T-helper 9 cell (primary cell): ENCODE measurements at places on chromosomes 13 and 19.
A peak's percentile ranks its signal among the peaks of the same experiment; 100 is the strongest.

DNA sequence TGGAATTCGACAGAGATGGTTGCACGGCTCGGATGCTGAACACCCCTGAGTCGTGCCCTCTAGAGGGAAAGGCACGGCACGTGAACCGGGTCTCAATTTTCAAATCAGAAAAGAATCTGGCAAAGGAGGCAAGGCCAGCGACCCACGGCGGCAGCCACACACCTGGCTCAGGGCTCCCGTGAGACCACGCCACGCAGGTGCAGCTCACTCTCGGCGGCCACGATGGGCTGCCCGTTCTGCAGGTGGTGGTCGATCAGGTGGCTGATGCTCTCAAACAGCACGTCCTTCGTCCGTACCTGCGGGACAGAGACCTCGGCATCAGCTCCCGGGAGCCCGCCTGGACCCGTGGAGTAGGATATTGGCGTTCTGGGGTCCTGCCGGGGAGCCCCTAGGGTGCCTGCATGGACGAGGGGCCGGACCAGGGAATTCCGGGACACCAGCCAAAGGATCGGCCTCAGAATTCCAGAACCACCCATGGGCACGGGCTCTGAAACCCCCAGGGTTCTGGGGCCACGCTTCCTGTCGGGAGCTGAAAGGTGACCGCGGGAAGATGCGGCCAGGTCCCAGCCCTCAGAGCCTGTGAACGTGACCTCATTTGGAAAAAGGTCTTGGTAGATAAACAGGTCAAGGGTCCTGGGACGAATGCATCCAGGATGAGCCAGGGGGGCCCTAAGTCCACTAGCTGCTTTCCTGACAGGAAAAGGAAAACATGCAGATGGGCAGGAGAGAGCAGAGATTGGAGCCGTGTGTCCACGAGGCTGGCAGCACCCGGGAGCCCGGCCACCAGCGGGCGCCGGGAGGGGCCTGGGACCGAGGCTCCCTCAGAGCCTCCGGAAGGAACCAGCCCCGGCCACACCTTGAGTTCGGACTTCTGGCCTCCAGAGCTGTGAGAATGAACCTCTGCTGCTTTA, 10.1 kb upstream of the C2CD4C start:
- DNase-seq, result no peak

GRCh38 chr13:41960211-41960636, 685 bp downstream of the VWA8 start:
- no peak for DNase-seq

DNA sequence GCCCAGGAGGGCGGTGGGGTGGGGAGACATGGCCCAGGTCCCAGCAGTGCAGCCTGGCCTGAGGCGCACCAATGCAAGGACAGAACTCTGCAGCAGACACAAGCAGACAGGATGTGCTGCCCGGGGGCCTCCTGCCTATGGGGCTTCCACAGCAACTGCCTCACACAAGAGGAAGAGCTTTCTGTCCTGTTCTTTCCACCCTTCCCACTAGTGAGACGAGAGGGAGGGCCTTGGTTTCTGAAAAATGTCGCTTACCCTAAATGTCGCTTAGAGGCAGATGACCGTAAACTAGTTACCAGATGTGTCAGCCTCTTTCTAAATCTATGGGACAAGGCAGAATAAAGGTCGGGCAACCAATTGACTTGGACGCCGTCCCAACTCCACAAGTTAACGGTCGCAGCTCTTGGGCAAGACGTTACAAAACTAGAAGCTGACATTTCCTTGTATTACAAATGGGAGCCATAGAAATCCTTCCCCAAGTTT, at the start of gene LAIR1:
TSS of gene LAIR1 (minus strand) at position 157 of the 483 bp plus-strand sequence. CDS start at position 30, 127 bp downstream.
- peak; percentile 24 for DNase-seq

- DNase-seq, result no peak
Observed at GRCh38 chr13:82803341-82803740, 1078.9 kb downstream of the SLITRK1 start.

- DNase-seq, result no peak
Observed at GRCh38 chr13:42275098-42275471, 3.1 kb downstream of the AKAP11 start.

DNA sequence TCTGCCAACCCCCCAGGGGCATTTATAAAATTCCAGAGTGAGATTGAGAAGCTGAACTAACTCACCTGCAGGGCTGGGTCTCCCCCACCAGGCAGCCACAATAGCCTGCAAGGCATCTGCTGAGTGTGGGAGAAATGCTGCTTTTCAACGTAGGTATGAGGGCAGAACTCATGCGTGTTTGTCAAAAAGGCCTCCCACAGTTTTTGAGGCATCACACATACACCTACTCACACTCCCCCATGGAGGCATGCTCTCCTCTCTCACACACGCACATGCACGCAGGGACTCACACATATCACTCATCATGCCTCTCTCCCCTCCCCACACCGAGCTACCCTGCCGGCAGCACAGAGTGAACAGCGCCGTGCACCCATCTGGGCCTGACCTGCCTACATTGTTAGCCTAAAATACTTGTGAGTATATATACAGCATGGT, 390.5 kb downstream of the FGF9 start:
- DNase-seq, result peak; percentile 34

GRCh38 chr13:100526318-100527000, 62.1 kb downstream of the GGACT start:
- no peak for DNase-seq

- DNase-seq, result no peak
Observed at GRCh38 chr13:36848199-36848982, 29.4 kb downstream of the RFXAP start.

DNA sequence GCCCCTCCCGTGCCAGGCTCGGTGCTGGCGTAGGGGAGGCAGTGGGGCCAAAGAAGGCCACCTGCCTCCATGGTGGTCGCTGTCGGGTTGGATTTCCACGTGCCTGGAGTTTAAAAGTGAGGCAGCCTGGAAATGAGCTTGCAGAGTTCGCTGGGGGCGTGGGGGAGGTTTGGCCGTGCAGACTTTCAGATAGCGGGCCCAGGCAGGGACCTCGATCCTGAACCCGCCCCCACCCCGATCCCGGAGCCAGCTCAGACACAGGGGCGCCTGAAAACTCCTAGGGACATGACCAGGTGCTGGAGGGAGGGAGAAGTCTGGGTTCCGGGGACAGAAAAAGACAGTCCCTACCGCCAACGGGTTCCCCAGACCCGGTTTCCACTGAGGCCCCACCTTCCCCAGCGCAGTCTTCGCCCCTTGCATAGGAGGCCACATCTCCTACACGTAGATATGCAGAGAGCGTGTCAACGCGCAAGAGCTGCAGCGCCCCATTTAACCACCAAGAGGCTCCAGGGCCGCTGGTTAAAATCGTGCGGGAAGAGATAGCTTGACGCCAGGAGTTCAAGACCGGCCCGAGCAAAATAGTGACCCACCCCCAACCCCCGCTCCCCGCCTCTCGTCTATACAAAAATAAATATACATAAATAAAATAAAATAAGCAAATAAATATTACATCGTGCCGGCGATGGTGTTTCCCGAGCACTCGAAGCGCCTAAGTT, 8.5 kb downstream of the CCDC8 start:
- no peak for DNase-seq

- no peak for DNase-seq
Observed at GRCh38 chr13:45434556-45435371, 16.6 kb upstream of the SLC25A30 start.

GRCh38 chr13:33281951-33282595, 3.5 kb downstream of the STARD13 start:
- DNase-seq, result no peak

DNA sequence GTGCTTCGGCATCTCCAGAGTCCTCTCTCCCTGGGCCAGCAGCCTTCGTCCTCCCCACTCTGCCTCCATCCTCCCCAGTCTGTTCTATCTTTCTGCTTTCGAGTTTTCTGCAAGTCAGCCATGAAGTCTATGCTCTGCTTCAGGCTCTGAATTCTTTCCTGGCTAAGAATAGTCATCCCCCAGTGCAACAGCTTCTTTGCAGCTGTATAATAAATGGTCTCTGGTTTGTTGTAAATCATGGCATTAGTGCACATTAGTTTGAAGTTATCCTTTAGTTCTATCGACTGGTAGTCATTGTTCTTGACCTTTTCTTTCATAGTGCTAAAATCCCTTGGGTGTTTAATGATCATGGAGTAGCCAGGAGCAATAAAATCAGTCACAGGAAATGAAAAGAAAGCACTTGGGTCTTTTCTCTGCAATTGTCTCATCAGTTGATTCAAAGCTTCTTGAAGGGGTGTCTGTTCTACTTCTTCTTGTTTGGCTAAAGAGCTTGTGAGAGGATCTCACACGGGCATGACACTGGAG, 46.2 kb upstream of the SOX21 start:
- DNase-seq, result no peak

DNA sequence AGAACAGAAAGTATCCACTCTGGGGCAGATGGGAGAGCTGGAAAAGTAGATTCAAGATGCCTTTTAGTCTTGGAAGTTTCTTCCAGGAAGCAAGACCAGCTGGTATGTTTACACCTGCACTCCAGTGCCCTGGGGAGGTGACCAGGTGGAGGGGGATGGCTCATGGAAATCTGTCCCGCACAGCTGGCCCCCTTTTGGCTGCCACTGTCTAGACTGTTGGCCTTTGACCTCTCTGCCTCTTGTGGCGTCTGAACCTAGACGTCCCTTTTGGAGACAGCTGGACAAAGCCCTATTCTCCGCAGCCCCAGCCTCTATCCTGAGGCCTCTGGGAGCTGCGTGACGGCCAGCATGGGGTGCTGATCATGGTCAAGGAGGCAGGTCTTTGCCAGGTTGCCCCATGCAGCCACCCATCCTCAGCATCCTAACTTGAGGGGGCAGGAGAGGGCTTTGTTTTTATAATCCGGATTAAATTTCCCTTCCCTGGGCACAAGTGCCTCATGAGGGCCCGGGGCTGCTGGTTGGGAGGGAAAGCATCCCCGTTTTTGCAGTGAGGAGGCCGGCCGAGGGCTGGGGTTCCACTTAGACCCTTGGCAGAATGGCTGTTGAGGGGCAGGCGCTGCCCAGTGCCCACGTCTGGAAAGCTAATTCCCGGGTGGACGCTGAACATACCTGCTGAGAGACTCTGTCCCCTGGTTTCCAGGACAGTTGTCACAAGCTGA, 17.3 kb upstream of the GDF15 start:
- DNase-seq, result no peak

GRCh38 chr13:46641274-46642081, 88.5 kb downstream of the LRCH1 start:
- no peak for DNase-seq
